ENCODE measurements at places on chromosomes 1 and 21. TPM values are rescaled to one million over a fixed set of nuclear protein-coding genes. Genes with fewer than 3 reads are reported as not detected.

DNA sequence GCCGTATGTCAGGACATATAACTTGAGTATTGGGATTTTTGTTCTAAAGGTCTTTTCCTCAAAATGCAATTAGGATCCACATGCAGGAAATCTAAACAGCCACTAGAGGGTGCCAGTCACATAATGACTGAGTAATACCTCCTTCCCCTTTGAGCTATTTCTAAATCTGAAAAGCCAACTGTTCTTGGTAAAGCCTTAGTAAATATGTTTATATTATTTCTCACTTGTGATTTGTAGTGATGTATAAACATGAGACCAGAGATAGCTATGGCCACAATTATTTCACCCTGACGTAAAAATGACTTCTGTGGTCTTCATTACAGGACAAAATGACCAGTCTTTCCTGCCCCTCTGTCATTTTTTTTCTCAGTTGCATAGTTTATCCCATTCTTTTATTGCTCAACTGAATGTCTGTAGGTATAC is 41.0 kb upstream of the DR1 start:
- peak; percentile 80 for DNase-seq

DNA sequence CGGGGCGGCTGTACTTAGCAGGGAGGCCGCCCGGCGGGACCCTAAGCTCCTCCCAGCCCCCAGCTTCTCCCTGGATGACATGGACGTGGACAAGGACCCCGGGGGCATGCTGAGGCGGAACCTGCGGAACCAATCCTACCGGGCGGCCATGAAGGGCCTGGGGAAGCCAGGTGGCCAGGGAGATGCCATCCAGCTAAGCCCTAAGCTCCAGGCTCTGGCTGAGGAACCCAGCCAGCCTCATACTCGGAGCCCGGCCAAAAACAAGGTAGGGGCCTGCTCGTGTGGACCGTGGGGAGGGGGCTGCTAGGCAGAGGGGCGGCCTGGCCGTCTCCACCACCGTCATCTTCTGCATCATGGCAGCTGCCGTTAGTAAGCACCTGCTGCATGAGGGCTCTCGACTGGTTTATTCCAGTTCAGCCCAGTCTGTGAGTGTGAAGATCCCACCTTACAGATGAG is 9.0 kb downstream of the ARHGEF16 start:
- DNase-seq, result no peak

DNA sequence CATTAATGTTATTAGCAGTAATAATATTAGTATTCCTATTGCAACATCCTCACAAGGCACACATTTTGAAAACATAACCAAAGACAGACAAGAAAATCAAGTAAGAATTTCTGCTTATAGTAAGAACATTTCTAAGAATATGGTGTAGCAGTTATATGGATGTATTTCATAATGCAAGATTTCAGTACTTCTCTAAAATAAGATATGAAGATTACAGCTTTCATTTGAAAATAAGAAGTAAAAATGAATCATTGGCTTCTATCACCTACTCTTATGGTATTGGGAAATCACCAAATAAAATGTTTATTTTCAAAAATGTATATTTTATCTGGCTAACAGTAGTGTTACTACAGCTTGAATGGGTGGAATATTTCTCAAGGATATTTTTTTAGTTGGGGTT is 103.8 kb upstream of the USP25 start:
- DNase-seq, result no peak

- DNase-seq, result no peak
These were observed 2.9 kb upstream of the GPX7 start for GRCh38 chr1:52599236-52599635.

- DNase-seq, result peak; percentile 83
These were observed 41.7 kb downstream of the PTGFRN start for GRCh38 chr1:116951200-116951935.

Gene SPOCD1
- 43.0 TPM for total RNA-seq

GRCh38 chr21:23876925-23877558 is 1730.2 kb downstream of the MRPL39 start:
- DNase-seq, result no peak
